ENCODE measurements at places on chromosomes 13 and 19.

GRCh38 chr13:50291611-50292010, 276.4 kb downstream of the KCNRG start:
- peaks cover 5% of the 10 kb centered on the region for H3K4me1 ChIP-seq
- no peak overlapping the region for H3K27ac ChIP-seq
- H3K36me3 ChIP-seq, result no peaks in the 10 kb centered on the region
- DNase-seq, result no peak
- H3K27me3 ChIP-seq, result no peaks in the 10 kb centered on the region
- no peak overlapping the region for H3K4me3 ChIP-seq

GRCh38 chr13:25111585-25111956, 15.6 kb downstream of the PABPC3 start:
- no peaks in the 10 kb centered on the region for H3K27me3 ChIP-seq
- H3K4me3 ChIP-seq, result no peak overlapping the region
- DNase-seq, result no peak
- no peak overlapping the region for H3K27ac ChIP-seq
- no peaks in the 10 kb centered on the region for H3K4me1 ChIP-seq
- H3K36me3 ChIP-seq, result no peaks in the 10 kb centered on the region

DNA sequence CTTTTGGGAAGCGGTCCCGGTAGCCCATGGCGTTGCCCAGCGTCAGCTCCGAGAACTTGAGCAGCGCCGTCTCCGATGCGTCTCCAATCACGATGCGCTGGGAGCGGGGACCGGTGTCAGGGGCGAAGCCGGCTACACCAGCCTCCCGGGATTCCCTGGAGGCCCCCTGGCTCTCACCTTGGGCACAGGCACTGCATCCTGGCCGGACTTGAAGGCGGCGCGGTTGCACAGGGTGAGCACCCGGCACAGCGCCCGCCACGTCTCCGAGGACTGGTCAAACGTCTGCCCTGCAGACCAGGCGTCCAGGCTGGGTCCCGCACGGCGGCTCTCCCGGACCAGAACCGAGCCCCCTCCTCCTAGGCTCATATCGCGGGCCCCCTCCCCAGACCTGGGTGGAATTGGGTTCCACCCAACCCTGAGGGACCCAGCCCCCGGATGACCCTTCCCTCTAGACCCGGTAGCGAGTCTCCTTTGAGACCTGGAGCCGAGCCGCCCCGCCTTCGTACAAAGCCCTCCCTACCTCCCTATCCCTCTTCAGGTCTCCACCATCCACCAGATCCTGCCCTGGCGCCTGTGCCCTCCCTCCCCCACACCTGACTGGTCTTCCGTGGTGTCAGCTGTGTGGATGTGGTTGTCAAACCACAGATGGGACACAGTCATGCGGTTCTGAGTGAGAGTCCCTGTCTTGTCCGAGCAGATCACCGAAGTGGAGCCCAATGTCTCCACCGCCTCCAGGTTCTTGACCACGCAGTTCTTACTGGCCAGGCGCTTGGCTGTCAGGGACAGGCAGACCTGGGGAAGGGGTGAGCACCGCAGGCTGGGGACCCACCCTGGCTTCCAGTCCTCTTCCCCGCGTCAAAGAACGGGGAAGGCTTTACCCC, 4.8 kb downstream of the ATP4A start:
- peak overlapping the region; percentile 45 for H3K4me3 ChIP-seq
- no peaks in the 10 kb centered on the region for H3K36me3 ChIP-seq
- H3K27me3 ChIP-seq, result peaks cover 11% of the 10 kb centered on the region
- DNase-seq, result no peak
- H3K4me1 ChIP-seq, result peaks cover 12% of the 10 kb centered on the region

DNA sequence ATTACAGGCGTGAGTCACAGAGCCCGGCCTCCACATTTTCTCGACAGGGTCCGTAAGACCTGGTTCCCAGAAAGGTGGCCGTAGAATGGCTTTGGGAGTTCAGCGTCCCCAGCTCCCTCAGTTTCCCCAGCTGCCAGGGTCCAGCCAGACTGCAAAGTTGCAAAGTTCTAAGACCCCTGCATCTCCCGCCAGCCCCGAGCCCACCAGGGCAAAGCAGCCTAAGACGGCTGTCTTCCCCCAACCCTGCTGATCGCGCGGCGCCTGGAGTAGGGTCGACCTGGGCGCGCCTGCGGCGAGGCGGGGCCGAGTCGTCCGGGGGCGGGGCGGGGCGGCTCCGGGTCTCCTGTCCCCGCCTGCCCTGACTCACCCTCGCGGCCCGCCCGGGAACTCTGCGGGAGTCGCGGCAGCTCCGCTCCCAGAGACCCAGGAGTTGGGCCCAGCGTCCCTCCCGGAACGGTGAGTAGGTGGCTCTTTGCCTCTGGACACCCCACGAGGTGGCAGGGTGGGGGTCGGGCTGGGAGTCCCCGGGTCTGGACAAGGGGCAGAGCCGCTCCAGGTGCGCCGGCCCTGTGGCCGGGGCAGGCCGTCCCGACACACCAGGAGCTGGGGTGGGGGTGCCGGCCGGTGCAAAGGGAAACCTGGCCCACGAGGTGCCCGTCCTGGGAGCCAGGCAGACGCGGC, at the start of gene LRRC8E:
TSS of gene LRRC8E (plus strand) at position 366 of the 681 bp plus-strand sequence. CDS start 7,094 bp downstream, outside the sequence.
- H3K27me3 ChIP-seq, result no peaks in the 10 kb centered on the region
- H3K4me3 ChIP-seq, result peak within 1 kb of the TSS; percentile 47
- no peaks in the 10 kb centered on the region for H3K36me3 ChIP-seq
- peaks cover 9% of the 10 kb centered on the region for H3K4me1 ChIP-seq
- peak within 1 kb of the TSS; percentile 64 for H3K27ac ChIP-seq

- no peaks in the 10 kb centered on the region for H3K4me1 ChIP-seq
- H3K36me3 ChIP-seq, result no peaks in the 10 kb centered on the region
- no peaks in the 10 kb centered on the region for H3K27me3 ChIP-seq
- no peak overlapping the region for H3K27ac ChIP-seq
- no peak overlapping the region for H3K4me3 ChIP-seq
Measured at GRCh38 chr19:35290381-35291127, 1.4 kb upstream of the MAG start.

- H3K4me1 ChIP-seq, result peaks cover 4% of the 10 kb centered on the region
- no peak overlapping the region for H3K27ac ChIP-seq
- DNase-seq, result no peak
Measured at GRCh38 chr13:30974350-30974749, 41.9 kb downstream of the TEX26 start.

Measured in upper lobe of left lung (tissue), 6 donors.